ENCODE measurements at places on chromosomes 12 and 14.

GRCh38 chr14:59529189-59529588, 44.9 kb downstream of the JKAMP start:
- no peak for DNase-seq

GRCh38 chr14:68405961-68406360, 386.9 kb downstream of the ZFP36L1 start:
- no peak for DNase-seq

DNA sequence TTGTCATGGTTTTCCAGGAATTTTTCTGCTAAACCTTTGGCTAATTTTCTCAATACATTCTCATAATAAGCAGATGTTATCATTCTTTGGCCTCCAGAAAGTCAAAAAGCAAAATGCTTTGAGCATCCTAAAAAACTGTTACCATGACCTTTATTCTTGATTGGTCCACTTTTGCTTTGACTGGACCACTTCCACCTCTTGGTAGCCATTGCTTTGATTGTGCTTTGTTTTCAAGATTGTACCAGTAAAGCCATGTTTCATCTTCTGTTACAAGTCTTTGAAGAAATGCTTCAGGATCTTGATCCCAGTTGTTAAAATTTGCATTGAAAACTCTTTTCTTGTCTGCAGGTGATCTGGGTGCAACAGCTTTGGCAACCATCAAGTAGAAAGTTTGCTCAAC, 180.1 kb downstream of the DUSP6 start:
- no peak for DNase-seq

- no peak for DNase-seq
Observed at GRCh38 chr14:103941973-103942736, at the start of gene RD3L. RD3L (minus strand) TSS chr14:103942529; CDS start chr14:103941695, 834 bp downstream.

DNA sequence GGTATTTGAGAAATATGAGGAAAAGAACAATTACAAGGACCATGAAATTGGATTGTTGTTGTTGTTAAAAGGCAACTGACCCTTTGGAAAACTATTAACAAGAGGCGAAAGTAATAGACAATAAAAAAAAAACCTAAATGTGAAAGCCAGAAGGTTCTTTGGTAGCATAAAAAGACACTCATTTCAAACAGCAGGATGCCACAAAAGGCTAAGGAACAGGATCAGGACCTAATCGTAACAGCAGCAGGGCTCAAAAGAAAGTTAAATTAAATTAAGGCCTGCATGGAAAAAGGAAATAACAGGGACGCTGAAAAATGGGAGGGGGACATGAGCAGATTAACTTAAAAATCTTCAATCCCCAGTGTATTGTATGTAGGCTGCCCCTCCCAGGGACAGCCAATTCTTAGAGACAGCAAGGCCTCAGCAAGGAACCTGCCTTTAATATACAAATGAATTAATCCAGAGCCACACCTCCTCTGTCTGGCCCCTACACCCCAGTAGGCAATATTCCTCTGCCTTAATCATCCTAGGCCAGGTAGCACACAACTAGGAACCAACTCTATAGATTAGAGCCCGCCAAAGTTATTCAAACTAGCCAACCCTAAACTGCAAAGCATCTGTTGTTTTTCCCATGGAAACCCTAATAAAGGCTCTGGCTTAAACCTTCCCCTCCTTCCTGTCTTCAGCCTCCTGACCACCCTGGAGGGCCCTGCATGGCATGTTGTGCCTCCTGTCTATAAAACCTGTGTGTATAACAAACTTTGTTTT, 28.4 kb upstream of the AP4S1 start:
- DNase-seq, result no peak

DNA sequence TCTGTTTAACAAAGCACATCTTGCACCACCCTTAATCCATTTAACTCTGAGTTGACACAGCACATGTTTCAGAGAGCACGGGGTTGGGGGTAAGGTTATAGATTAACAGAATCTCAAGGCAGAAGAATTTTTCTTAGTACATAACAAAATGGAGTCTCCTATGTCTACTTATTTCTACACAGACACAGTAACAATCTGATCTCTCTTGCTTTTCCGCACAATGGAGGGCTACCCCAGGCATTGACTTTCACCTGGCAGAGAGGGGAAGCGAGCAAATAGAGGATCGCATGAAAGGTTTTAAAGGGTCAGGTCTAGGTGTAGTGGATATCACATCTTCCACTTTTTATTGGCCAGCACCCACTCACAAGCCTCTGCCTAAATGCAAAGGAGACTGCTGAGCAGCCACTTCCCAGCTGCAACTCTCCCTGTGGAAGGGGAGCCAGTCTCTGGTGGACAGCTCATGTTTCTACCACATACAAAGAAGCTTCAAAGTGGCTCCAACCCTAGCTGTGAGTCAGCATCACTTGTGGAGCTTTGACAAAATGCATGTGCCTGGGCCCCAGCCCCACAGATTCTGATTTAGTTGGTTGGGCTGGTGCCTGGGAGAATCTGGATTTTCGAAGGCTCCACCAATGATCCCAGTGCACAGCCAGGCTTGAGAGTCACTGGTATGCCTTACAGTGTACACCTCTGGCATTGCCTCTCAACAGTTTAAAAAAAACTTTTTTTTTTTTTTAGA, 7.2 kb upstream of the FNTB start:
- no peak for DNase-seq

DNA sequence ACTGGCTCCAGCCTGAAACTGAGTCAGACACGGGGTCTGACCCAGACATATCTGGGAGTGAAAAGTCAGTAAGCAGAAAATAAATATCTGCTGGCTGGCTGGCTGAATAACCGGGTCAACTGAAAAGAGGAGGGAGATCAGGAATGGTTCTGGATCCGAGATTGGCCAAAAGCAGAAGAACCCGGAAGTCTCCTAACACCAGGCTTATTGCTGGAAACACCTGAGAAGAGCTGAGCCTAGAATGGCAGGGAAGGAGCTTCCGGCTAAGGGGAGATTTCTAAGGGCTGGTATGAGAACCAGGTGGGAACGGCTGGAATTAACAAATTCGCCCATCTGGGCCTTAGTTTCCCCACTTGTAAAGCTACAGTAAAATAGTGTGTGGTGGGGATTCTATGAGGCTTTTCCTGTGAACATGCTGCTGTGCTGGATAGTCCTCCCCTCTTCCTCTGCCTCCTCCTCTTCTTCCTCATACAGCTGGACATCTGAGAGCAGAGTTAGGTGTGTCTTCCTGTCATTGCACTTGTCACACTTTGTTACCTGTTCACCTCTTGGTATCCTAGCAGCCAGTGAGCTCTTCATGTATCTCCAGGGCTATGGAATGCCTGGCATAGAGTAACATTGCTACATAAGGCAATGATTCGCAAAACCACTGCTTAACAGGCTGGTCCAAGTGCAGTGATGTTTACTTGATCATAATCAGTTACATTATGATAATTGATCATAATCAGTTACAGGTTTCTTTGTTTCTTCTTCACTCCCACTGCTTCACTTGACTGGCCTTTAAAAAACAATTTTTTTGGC, 2.0 kb upstream of the SHMT2 start:
- DNase-seq, result no peak

DNA sequence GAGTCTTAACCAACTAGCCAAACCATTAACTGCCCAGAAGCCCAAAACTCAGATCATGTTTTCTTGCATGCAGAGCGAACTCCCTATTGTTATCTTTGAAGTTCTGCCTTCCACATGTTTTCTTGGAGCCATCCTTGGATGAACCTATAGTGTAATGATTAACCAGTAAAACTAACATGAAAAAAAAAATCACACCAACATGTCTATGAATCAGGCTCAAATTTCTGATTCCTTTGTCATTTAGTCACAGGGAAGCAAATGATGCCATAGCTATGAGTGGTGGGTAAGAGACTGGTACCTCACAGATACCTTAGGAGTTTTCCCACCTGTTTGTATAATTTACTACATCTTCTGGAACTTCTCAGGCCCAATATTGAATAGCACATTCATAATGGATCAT, 70.7 kb downstream of the PTPRO start:
- DNase-seq, result no peak

DNA sequence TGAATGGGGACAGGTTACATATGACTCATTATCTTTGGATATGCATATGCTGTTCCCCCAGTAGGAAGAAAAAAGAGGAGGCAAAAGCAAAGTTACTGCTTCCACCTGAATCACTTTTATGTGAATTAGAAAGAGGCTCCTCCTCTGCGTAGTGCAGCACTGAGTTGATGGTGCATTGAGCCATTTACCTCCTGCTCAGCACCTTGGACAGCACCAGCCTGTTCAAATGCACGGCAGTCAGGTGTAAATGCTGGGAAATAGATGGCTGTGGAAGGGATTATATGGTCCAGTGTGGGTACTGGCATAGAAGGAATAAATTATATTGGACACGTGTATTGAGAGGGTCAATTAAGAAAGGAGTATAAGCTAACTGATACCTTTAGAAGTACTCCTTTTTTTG, 541.9 kb upstream of the SEL1L start:
- DNase-seq, result no peak

- no peak for DNase-seq
Observed at GRCh38 chr12:120962532-120963020, 15.8 kb upstream of the HNF1A start.

DNA sequence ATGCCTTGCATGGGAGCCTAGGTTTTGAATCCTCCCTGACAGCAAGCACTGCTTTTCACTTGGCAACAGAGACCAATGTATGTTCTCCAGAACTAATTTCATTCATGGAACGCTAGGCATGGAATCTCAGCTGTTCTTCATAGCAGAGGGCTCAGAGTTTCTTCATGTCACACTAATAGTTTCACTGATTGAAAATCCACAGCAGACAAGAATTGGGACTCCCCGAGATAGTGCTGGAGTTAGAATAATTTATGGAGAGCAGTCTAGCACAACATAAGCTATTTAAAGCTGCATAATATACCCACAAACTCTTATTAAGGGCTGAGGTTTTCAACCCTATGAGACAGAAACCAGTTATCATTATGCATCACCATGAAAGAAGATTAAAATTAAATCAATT, 342.5 kb downstream of the TMEM132D start:
- no peak for DNase-seq

DNA sequence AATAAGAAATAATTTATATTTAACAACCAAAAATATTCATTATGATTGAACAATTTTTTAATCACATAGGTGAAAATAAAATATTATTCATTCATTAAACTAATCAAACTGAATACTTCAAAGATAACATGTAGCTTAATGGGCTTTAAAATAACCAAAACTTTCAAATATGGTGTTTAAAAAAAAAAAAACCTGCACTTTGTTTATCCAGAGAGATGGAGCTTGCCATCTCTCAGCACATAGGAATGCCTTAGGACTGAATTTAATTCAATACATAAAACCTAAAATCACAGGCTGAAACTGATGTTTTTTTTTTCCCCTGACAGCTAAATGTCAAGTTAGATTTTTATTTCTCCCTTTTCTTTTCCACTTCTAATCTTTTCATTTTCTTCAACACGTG, 14.4 kb upstream of the CCER1 start:
- DNase-seq, result no peak

GRCh38 chr12:6887460-6887859, 14.4 kb upstream of the SPSB2 start:
- DNase-seq, result no peak
